ENCODE measurements at places on chromosomes 6 and 20.

GRCh38 chr6:41704028-41704427 is 31.4 kb downstream of the TFEB start:
- DNase-seq: no peak

- no peak for DNase-seq
These were observed 43.7 kb downstream of the TOP1 start for GRCh38 chr20:41072190-41072863.

DNA sequence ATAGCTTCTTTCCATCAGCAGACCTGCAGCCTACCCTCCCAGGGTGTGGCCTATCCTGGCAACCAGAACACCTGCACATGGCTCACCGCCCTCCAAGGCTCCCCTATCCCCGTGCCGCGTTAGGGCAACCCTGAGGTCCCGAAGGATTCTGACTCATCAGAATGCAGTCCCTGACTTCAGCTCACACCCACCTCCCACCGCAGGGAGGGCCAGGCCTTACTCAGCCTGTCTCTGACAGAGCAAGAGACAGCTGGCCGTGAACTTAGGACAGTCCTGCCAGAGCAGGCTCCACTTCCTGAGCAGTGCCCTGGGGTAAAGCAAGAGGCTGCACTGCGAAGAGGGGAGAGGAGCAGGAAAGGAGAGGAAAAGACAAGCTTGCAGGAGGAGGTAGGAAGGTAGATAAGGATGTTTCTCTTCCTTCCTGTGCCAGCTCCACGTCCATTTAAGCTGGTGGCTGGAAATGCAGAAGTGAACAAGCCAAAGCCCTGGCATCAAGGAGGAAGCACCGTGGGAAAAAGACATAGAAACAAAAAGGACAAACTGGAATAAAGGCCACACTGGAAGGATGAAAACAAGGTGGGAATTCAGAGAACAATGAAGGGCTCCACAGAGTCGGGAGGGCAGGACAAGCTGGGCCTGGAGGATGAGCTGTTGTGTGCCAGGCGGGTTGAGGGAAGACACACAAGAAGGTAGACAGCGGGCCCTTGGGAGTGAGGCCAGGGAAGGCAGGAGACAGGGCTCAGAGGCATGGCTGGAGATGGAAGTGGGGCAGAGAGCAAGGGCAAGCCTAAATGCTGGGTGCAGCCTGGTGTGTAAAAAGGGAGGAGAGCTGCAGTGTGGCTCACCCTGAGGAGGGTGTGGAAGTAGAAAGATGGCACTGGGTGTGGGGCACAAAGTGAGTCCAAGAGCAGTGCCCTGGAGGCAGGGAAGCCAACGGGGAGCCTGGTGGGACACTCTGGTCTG is 102.7 kb downstream of the SLC23A2 start:
- DNase-seq: no peak

DNA sequence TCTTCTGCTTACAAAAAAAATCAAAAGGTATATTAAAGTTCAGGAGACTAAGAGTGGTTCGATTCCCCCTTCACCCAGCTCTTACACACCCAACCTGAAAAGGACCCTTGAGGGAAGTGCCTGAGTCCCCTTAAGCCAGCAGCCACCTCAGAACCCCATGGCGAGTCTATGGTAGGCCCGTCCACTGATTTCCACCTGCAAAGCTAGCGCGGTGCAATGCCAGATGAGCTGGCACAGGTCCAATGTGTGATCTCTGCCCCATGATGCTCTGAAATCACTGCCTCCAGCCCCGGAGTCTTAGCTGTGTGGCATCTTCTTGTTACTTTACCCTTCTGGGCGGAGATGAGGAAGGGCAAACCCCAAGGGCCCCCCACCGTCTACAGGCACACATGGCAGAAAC is 109.3 kb downstream of the SMOC2 start:
- no peak for DNase-seq

DNA sequence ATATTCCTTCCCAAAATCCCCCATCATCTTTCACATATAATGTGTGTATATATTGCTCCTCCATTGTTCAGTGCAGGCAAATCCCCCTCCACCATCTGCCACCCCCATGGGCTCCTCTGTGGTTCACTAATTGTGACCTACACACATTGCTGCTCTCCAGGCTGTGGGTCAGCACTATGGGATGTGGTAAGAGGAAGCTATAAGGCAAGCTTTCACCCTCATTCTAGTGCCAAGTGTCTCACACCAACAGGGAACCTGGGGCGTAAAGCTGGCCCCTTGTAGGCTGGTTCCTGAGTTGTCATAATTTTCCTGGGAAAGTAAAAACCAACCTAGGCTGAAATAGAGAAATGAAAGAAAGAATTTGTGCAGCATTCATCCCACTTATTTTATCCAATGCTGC is 16.8 kb downstream of the FKBP1A start:
- no peak for DNase-seq

GRCh38 chr20:46696791-46697279 is 7.6 kb upstream of the TP53RK start:
- DNase-seq: no peak

DNA sequence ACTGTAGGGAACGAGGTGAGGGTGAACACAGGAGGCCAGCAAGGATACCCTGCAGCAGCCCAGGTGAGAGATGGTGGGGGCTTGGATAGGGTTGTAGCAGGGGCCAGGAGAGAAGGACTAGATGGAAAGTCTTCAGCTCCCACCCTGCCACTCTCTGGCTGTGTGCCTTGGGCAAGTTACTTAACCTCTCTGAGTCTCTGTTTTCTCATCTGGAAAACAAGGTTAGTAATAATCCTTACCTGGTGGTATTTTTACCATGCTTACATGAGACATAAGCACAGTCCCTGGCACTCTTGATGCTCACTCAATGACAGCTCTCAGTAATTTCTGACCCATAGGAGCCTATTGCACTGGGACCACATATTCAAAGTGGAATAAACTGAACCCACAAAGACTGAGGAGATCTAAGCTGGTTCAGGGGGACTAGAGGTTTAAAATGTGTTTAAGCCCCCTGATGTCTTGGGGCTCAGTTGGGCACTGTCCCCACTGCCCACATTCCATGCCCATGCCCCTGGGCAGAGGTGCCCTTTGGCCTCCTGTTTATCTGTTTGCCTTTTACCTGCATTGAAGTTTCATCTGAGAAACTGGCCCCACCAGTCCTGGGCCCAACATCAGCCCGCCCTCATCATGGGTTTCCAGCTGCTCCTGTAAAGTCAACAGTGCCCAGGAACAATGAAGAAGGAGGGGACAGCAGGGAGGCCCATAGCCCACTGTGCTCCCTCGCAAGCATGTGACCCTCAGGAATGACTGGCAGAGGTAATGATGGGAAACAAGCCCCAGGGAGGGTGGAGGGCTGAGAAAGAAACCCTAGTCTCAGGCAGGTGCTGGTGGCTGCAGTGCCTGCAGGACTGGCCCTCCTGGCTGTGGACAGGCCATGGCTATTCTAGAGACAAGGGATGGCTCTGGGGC is 104.0 kb downstream of the VEGFA start:
- no peak for DNase-seq

DNA sequence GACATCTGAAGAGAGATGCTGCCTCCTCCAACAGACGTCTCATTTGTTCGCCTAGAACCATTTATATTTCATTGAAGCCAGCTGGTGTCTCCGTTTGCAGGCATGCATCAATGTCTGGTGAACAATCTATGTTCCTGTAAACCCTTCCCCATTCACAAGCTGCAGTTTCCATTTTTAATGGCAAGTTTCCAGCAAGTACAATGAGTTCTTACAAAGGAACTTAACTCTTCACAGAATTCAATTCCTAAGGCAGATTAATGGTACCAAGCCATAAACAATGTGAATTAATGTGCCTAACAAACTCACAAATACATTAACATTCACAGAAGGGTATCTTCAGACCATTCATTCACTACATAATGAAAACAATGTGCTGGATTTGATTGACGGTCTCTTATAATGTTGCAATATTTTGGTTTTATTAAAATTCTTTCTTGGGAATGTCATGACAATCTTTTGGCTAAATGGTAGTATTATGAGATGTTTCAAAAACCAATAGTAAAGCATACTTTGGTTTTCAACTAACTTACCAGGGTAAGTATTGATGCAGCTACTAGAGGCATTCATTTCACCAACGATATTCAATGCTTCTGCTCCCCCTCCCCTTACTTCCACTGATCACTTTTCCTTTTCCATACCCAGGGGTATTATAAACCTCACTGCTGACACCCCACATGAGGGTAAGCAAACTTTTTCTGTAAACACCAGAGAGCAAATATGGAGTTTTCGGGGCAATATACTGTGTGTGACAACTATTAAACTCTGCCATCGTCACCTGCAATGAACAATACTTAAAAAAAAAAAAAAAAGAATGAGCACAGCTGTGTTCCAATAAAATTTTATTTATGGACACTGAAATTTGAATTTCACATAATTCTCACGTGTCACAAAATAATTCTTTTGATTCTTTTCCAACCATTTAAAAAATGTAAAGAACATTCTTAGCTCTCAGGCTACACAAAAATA is 4.2 kb downstream of the AKIRIN2 start:
- DNase-seq: no peak

GRCh38 chr6:168216117-168216516 is 103.5 kb downstream of the DACT2 start:
- no peak for DNase-seq
